ENCODE measurements at places on chromosomes 6 and 20.

DNA sequence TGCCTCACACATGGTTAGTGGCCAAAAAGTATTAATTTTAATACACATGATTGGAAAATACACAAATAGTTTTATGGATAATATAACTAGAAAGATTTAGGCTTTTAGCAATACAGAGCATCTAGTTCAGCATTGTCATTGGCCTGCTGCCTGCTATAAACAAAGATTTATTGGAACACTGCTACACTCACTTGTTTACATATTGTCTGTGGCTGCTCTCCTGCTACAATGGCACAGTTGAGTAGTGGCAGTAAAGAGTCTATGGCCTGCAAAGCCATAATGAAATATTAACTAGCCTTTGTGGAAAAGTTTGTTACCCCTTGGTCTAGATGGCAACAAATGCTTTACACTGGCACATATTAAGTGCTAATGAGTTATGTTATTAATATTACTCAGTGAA, 37.8 kb downstream of the ZNF451 start:
- DNase-seq: no peak

DNA sequence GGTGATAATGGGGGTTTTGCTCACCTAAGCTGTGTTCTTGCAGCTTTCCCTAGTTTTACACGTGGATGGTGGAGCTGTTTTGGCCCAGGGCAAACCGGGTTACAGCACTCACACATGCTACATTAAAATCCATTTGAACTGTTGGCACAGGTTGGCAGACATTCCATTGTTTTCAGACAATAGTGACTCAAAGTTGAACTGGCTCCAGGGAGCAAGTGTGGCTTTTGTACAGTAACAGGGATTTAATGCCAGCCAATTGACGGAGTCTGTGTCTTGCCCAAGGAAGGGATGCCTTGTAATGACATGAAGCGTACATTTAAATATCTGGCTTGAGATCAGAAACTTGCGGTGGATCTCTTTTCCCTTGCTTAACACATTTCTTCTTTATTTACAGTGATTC, 183.1 kb downstream of the DTNBP1 start:
- peak; percentile 18 for DNase-seq

GRCh38 chr20:36989797-36990196, 38.3 kb upstream of the SAMHD1 start:
- no peak for DNase-seq

DNA sequence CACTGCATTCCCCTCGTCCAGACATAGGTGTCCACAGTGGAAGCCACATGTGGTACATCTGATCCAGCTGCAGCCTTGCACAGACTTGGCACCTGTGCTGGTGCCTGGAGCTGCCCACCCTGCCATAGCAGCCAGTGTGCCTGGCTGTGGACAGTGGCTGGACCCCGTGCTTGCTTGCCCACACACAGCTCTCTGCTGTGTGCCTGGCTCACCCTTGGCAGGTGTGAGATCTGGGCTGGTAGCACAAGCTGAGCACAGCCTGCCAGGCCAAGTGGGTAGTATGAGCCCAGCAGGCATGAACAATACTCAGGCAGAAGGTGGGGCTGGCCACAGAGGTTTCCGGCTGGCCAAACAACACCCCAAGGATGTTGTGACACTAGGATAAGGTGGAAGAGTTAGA, 614.4 kb downstream of the BCKDHB start:
- no peak for DNase-seq

GRCh38 chr6:117409420-117409819, 16.3 kb downstream of the ROS1 start:
- DNase-seq: no peak

GRCh38 chr6:104537180-104537579, 322.5 kb downstream of the HACE1 start:
- peak; percentile 79 for DNase-seq

- peak; percentile 42 for DNase-seq
Observed at GRCh38 chr20:10857352-10858070, 183.7 kb upstream of the JAG1 start.

DNA sequence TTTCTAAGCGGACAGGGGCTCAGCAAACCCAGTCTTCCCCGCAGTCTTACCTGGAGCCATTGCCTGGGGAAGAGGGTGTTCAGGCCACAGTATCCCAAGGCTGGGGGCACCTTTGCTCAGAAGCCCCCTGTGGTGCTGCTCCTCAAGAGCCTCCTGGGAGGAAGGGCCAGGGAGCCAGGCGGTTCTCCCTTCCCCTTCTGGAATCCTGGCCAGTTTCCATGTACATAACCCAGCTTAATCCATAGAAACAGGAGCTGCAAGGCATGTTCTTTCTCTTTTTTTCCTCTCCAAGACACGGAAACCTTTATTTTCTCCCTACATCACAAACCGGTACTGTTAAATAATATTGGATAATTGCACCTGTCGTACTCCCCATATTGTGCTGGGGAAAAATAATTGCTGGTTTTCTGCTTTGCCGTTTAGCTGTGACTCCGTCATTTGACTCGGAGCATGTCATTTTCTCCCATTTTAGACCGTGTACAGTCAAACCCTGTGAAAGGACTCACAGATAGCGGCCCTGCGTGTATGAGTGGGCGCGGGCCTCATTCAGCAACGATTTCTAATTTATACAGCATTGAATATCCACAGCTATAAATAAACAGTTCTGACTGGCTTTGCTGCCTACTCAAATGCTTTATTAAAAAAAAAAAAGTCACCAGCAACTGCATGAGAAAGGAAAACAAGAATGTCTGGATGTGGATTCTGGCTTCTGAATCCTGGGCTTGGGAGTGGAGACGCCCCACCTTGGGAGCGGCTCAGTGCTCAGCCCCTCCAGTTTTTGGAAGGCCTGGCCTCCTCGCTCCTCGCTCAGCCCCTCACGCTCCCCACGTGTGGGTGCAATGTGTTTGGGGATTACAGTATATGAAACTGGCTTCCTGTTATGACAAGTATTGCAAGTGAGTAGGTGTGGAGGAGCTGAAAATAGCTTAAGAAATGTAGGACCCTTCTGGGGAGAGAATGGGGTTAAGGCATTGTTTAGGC, 67.3 kb downstream of the ADTRP start:
- DNase-seq: peak; percentile 59

DNA sequence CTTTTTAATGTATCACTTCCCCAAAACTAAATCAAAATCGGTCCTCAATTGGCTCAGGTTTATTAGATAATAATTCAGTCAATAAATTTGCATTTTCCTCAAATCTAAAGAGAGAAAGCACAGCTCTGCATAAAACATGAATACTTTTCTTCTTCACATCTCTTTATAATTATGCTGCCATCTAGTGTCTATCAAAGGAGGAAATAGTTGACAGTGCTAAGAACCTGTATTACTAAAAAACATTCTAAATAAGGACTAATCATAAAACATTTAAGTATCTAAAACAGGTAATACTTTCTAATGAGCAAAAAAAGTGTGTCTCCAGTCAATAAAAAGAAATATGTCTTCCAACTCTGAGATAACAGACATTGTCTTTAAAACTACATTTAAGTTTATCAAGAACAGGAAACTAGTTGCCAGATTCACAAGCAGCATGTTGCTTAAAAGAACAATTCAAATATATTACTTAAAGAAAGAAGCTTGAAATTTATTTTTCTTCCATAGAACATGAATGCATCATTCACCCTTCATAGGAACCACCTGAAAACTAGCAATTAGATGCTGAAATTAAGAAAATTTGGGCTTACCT, 56.5 kb upstream of the DST start:
- peak; percentile 27 for DNase-seq

- DNase-seq: no peak
Observed at GRCh38 chr20:43331906-43332305, 125.8 kb upstream of the SRSF6 start.

DNA sequence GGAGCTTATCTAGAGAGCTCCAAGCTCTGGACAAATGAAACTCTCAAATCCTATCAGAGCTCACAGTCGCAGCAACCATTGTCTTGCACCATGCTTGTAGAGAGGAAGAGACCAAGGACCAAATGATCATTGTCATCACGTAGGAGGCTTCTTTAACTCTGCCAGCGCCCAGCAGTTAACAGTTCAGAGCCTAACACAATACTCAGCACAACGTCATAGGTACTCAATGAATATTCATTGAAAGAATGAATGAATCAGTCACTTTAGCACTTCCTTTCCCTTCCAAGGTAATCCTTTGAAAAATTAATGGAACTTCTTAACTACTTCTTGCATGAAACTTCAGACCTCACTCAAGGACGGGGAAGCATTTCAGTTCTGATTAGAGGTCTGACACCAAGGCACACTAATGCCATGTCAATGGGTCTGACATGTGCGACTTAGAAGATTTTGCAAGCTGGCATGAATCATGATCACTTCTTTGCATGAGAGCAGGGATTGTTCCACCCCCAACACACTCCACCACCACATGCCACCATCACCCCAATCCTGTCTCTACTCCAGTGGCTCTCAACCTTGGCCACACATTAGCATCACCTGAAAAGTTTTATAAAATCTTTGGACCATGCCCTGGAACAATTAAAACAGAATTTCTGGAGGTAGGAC, 45.1 kb downstream of the KHDC1L start:
- DNase-seq: peak; percentile 22

DNA sequence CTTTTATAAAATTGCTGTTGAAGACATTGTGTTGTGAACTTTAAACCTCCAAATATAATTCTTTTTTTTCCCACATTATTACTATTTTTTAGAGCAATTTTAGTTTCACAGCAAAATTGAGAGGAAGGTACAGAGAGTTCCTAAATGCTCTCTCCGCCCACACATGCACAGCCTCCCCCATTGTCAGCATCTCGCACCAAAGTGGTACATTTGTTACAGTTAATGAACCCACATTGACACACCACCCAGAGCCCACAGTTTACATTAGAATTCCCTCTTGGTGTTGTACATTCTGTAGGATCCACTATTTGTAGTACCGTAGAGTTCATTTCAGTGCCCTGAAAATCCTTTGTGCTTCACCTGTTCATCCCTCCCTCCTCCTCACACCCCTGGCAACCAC, 33.8 kb downstream of the TMEM181 start:
- no peak for DNase-seq

- peak; percentile 79 for DNase-seq
Observed at GRCh38 chr6:111559188-111560097, 46.2 kb downstream of the TRAF3IP2 start.

DNA sequence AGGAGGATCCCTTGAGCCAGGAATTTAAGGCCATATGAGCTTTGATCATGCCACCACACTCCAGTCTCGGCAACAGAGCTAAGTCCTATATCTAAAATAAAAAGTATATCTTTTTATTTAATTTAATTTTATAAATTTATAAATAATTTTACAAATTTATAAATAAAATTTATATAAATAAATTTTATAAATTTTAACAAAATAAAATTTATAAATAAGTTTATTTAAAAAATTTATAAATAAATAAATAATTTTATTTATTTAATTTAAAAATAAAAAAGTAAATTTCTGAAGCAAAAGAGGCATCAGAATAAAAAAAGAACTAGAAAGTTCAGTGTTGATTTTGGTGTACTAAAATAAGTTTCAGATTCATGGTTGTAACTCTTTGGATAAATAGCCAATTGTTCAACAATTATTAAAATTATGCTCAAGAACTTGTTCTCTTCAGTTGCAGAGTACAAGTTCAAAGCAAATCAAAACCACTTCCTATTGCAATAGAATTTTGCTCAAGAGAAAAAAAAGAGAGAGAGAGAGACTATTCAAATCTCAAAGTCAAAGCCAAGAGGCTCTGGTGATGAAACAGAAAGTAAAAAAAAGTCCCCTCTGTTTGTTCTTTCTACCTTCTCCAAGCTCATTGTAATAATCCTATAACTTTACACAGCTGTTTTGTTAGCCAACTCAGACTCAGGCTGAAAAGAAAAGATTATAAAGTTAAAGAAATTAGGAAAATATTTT, 547.5 kb upstream of the ADGRB3 start:
- DNase-seq: peak; percentile 4

DNA sequence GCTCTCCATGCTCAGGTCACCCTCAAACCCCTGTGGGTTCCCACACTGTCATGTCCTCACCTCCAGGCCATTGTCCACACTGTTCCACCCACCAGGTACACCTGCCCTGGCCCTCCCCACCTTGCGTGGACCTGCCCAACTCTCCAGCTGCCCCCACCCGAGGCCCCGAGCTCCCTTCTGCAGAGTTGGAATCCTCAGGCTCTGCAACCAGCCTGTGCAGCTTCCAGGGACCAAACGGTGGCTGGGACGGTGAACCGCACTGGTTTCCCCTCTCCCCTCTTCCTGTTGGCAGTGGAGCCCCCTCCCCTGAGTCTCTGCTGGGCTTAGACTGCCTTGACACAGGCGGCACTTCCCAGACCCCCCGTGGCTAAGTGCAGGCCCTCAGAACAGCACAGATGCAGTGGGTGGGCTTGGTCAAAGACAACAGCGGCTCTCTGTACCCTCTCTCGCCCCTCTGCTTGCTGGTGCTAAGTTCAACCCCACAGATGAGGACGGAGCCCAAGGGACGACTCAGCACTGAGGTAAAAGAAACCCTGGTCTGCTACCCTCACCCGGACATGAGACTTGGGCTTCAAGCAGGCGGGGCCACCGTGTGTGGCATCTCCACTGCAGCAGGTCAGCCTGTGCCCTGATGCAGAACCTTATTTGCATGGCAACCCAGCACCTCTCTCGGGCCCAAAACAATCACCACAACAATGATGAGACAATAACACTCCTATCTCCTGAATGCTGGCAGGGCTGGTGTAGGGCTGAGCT, 11.0 kb downstream of the ZBP1 start:
- no peak for DNase-seq

DNA sequence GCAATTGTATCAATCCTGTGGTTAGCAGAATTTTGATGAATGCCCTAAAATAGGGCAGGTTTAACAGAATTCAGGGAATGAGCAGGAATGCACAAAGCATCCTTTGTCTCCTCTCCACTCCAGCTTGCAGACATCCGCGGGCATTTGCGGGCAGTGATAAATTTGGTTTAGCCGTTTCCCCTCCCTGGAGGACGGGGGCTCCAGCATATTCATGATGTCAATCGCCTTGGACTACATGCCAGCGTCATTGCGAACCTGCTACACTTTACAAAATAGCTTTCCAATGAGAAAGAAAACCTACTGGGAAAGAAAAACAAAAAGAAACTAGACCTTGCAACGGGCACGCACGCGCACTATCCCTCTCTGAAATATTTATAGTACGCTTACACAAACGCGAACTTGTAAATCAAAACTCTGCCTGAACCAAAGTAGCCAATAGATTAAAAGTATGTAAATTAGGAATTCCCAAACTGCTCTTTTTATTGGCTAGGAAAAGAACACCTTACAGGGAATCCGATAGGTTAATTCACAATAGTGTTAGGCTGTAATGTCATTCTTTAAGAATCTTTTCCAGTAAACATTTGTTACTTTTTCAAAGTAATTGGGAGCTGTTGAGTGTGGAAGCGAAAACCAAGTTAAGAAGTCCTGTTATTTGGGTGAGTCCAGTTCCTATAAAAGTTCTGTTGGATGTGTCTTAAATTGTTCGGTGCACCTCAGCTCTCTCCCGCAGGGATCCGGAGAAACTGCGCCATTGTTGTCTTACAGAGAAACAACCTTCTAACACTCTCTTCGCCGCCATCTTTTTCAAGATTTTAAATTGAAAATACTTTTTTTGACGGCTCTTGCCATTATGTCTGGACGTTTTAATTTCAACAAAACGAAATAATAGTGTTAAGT, 136.7 kb downstream of the HFE start:
- peak; percentile 94 for DNase-seq

GRCh38 chr20:50379049-50379990, 130.9 kb upstream of the PTPN1 start:
- DNase-seq: peak; percentile 92
